ENCODE measurements at places on chromosomes 4 and X. TPM values are rescaled to one million over a fixed set of nuclear protein-coding genes. Genes with fewer than 3 reads are reported as not detected.

The ZCCHC12 gene
- not detected for total RNA-seq

The GPRASP3 gene
- 7.0 TPM for total RNA-seq

The VSIG4 gene
- total RNA-seq: 311 TPM

The GLRA2 gene
- total RNA-seq: not detected

The SEPSECS gene
- 3.4 TPM for total RNA-seq

The ARMCX5 gene
- total RNA-seq: 8.7 TPM

The ZFP92 gene
- 1.2 TPM for total RNA-seq

The CHIC2 gene
- total RNA-seq: 75.0 TPM

The PTPN13 gene
- 18.6 TPM for total RNA-seq

The TRIM75 gene
- total RNA-seq: not detected

The GLRB gene
- total RNA-seq: 9.7 TPM

The CDKL2 gene
- 4.7 TPM for total RNA-seq

The ARX gene
- not detected for total RNA-seq

The MAOB gene
- 24.6 TPM for total RNA-seq

The COX18 gene
- total RNA-seq: 16.5 TPM

The CENPC gene
- 25.3 TPM for total RNA-seq

The RASL11B gene
- total RNA-seq: 5.0 TPM

The CYP2U1 gene
- 19.6 TPM for total RNA-seq

The RBMXL3 gene
- not detected for total RNA-seq

The SHOX gene
- total RNA-seq: not detected

The DMP1 gene
- 0.21 TPM for total RNA-seq

The KANTR gene
- 28.6 TPM for total RNA-seq

The CT45A5 gene
- total RNA-seq: not detected

The RNF150 gene
- total RNA-seq: 9.7 TPM
